Stimulated activated effector memory CD8-positive, alpha-beta T cell treated with anti-CD3 and anti-CD28 coated beads, Interleukin-12 subunit alpha, Interleukin-12 subunit beta, amount 100 ng/mL, for 72 hours (primary cell): ENCODE measurements at places on chromosomes 1 and 21.

GRCh38 chr1:226719596-226720387, 19.3 kb downstream of the ITPKB start:
- no peak for DNase-seq

- no peak for DNase-seq
Observed at GRCh38 chr1:161848676-161849075, 82.6 kb downstream of the ATF6 start.

- no peak for DNase-seq
Observed at GRCh38 chr1:223486366-223486765, 93.2 kb downstream of the CCDC185 start.

- no peak for DNase-seq
Observed at GRCh38 chr1:232702911-232703310, 73.0 kb upstream of the SIPA1L2 start.

GRCh38 chr1:31868862-31869261, 53.0 kb upstream of the SPOCD1 start:
- no peak for DNase-seq

DNA sequence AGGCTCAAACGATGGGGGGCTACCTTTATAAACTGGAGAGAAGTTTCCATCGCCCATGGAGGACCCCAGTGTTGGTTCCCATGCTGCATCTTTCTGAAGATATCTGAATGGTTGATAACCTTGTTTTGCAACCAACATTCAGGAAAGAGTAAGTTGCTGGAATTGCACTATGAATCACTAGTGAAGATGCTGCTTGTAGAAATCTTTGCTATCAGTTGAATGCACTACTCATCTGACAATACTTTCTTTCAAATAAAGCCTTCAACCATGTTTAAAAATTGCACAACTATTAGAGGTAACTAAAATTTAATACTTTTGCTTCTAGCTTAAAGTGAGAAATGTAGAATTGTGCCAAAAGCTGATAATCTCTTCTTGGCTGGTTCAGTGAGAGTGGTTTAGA, 86.8 kb upstream of the HIVEP3 start:
- DNase-seq = no peak

- DNase-seq = no peak
Observed at GRCh38 chr1:9442278-9442846, 96.9 kb upstream of the SLC25A33 start.

DNA sequence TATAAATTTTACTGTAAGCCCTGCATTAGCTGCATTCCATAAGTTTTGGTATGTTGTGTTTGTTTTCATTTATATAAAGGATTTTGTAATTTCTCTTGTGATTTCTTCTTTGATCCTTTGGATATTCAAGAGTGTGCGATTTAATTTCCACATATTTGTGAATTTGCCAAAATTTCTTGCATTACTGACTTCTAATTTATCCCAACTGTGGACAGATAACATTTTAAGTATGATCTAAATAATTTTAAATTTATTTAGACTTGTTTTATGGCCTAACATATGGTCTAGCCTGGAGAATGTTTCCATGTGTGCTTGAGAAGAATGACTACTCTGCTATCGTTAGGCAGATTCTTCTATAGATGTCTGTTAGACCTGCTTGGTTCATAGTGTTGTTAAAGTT, 23.2 kb downstream of the RPE65 start:
- DNase-seq = no peak

DNA sequence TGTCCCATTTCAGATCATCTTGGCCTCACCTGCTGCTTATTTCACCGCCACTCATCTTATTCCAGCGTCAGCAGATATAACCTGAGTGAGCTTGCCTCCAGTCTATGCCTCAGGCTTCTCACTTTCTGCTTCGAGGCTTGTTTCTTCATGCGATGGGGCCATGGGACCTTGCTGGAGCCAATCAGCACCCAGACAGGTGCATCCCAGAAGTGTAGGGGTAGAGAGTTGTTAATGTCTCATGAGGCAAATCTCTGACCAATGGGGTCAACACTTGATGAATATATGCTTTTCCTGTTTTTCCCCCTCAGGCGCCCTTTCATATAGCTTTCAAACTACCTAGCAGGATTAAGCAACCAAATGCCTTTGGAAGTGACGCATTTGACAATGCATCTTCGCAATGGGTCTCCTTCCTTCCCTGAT, 935 bp upstream of the YIPF1 start:
- DNase-seq = peak; percentile 52

GRCh38 chr1:66438062-66438461, 95.9 kb upstream of the SGIP1 start:
- no peak for DNase-seq

- no peak for DNase-seq
Observed at GRCh38 chr1:55725378-55725777, 510.2 kb upstream of the USP24 start.

GRCh38 chr1:98002288-98002687, 81.5 kb upstream of the DPYD start:
- DNase-seq = no peak

GRCh38 chr1:145708063-145708462, 895 bp upstream of the PDZK1 start:
- no peak for DNase-seq

GRCh38 chr1:216456682-216457081, 33.4 kb upstream of the USH2A start:
- no peak for DNase-seq

DNA sequence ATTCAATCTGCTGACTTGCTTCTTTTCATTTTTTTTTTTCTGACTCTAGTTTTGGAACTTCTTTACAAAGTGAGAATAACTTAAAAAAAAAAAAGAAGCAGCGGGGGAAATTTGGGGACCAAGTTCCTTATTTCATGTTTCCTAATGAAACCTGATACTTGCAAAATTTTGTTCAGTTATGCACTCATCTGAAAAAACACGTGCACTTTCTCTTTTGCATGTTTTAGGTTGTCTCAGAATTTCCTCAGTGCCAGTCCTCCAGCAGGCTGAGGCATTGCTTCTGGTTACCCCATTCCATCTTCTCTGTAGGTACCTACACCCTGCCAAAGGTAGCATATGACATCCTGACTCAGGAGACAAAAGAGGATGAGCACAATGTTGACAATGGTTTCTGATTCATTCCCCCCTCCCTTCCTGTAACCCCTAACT, 299.7 kb downstream of the GRIK1 start:
- no peak for DNase-seq

DNA sequence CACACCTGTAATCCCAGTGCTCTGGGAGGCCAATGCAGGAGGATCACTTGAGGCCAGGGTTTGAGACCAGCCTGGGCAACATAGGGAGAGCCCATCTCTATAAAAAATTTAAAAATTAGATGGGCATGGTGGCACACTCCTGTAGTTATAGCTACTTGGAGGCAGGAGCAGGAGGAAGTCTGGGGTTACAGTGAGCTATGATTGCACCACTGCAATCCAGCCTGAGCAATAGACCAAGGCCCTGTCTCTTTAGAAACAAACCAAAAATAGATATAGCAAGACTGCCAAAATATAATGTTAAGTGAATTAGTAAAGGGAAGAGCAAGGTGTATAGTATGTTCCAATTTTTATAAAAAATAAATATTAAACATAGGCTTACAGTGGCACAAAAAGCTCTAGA, 28.8 kb downstream of the PLEKHO1 start:
- no peak for DNase-seq

GRCh38 chr1:231991231-231991630, 364.6 kb downstream of the DISC1 start:
- DNase-seq = no peak

GRCh38 chr1:223843934-223844786, 1.6 kb downstream of the TP53BP2 start:
- DNase-seq = no peak

GRCh38 chr21:36188937-36189336, 32.3 kb downstream of the DOP1B start:
- no peak for DNase-seq

GRCh38 chr1:175713381-175713780, 30.0 kb downstream of the TNR start:
- DNase-seq = no peak

- DNase-seq = no peak
Observed at GRCh38 chr1:50793521-50793920, 166.5 kb downstream of the FAF1 start.

GRCh38 chr1:18778437-18778836, 81.0 kb downstream of the TAS1R2 start:
- DNase-seq = no peak

GRCh38 chr1:81700728-81701470, 99.8 kb upstream of the ADGRL2 start:
- no peak for DNase-seq

DNA sequence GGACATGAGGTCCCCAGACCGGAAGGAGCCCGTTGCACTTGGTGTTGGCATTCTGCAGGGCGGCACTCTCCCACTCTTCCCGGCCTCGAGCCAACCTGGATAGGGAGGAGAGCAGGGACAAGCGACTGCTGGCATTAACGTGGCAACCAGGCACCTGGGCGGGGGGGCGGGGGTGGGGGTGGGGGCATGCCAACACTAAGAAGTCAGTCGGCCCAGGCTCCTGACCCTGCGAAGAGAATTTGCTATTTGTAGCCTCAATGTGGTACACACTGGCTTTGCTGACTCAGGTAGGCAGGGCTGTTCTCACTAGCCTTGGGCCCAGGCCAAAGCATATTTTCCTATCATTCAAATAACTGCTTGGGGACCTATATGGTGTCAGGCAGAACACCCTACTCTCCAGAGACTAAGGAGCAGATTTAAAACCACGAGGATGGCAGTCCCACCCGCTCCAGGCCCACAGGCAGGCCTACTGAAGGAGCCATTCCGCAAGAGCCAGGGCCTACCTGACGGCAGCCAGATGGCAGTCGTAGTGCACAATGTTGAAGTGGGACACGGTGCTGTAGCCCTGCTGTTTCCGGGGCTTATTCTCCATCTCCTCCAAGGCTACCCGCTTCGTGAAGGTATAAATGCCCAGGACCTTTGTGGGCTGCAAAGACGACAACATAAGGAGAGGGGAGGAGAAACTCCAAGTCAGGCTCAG, 123.7 kb downstream of the UBR4 start:
- DNase-seq = no peak

DNA sequence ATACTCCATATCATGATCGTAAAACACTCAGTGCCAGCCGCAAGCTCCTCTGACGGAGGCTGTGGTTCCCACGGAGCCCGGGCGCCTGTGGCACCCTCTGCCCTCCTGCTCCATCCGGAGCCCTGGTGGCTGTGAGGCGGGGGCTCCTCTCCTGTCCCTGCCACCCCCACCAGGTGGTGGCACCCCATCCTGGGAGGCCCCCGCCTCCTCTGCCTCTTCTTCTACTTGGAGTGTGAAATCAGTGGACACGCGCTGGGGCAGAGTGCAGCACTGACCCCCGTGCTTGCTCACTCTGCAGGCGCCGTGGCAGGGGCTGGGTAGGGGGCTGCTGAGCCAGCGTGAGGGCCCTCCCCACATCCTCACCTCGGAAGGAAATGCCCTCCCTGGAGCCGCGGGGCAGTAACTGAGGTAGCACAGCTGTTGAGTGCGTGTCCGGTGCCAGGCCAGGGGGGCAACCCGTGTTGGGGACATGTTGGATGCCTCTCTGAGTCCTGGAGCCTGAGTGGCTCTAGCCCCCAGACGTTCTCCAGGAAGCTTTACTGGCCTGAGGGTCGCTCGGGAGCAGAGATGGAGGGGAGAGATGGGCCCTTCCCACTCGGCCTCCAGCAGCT, 58.7 kb upstream of the ABCG1 start:
- DNase-seq = no peak

- no peak for DNase-seq
Observed at GRCh38 chr1:32363713-32364112, 1.4 kb downstream of the TSSK3 start.

GRCh38 chr1:45753248-45754037, 3.0 kb upstream of the IPP start:
- DNase-seq = no peak

GRCh38 chr1:94342416-94342815, 75.8 kb upstream of the ABCD3 start:
- no peak for DNase-seq

GRCh38 chr1:98133131-98133530, 212.3 kb upstream of the DPYD start:
- no peak for DNase-seq
